ENCODE measurements at places on chromosomes 2 and 18. TPM values are rescaled to one million over a fixed set of nuclear protein-coding genes. Genes with fewer than 3 reads are reported as not detected.

ST6GAL2 gene
- 21.9 TPM for total RNA-seq

HOXD10 gene
- total RNA-seq, result 18.6 TPM

CAVIN2 gene
- total RNA-seq, result 0.06 TPM

GKN1 gene
- not detected for total RNA-seq

C18orf54 gene
- 7.7 TPM for total RNA-seq

AMER3 gene
- not detected for total RNA-seq

MOGAT1 gene
- not detected for total RNA-seq

CYRIA gene
- total RNA-seq, result 0.80 TPM

CHCHD5 gene
- total RNA-seq, result 26.2 TPM

ANKRD23 gene
- 6.0 TPM for total RNA-seq

SKOR2 gene
- not detected for total RNA-seq

GPC1 gene
- 9.7 TPM for total RNA-seq

ASXL3 gene
- 0.29 TPM for total RNA-seq

OTOF gene
- not detected for total RNA-seq

ASTL gene
- total RNA-seq, result not detected

WDSUB1 gene
- total RNA-seq, result 6.4 TPM

IL1RL1 gene
- not detected for total RNA-seq

SCG2 gene
- 3.0 TPM for total RNA-seq

PLGLB1 gene
- total RNA-seq, result 1.3 TPM

RAB6C gene
- total RNA-seq, result not detected

POMC gene
- 0.34 TPM for total RNA-seq

CHRNG gene
- not detected for total RNA-seq

MAP3K19 gene
- not detected for total RNA-seq

STPG4 gene
- not detected for total RNA-seq

OTX1 gene
- total RNA-seq, result not detected

NYAP2 gene
- not detected for total RNA-seq

ALKAL2 gene
- total RNA-seq, result 1.8 TPM

XIRP2 gene
- not detected for total RNA-seq

GALR1 gene
- total RNA-seq, result not detected

CCDC178 gene
- total RNA-seq, result not detected

LYG2 gene
- not detected for total RNA-seq

ABCB11 gene
- total RNA-seq, result not detected

APLF gene
- total RNA-seq, result 1.4 TPM

UGT1A9 gene
- 1.0 TPM for total RNA-seq

FMNL2 gene
- 29.0 TPM for total RNA-seq

FRZB gene
- total RNA-seq, result not detected

MOCOS gene
- 4.4 TPM for total RNA-seq

MPHOSPH10 gene
- 41.9 TPM for total RNA-seq

ZBTB7C gene
- 0.21 TPM for total RNA-seq

ABHD1 gene
- not detected for total RNA-seq

RIOK3 gene
- total RNA-seq, result 46.6 TPM

ITGB6 gene
- total RNA-seq, result 3.1 TPM
